Activated CD8-positive, alpha-beta memory T cell treated with anti-CD3 and anti-CD28 coated beads for 4 hours (primary cell): ENCODE measurements at places on chromosomes 4 and X.

DNA sequence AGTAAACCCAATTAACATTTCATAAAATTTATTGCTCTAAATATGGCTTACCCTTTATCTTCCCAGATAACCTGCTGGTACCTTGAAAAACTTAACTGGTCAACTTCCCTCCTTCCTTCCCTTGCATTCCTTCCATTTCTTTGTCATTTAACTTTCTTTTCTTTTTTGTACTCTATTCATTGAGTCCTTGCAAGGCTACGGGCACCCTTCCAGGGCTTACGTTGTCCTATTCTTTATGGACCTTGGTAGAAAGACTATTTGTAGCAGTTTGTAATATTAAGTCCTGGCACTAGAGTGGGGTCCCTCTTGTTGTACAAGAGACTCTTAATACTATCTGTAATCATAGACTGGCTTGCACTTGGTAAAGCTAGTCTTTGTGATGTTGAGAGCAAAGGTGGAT lies 8.0 kb upstream of the GATB start:
- no peak for DNase-seq

DNA sequence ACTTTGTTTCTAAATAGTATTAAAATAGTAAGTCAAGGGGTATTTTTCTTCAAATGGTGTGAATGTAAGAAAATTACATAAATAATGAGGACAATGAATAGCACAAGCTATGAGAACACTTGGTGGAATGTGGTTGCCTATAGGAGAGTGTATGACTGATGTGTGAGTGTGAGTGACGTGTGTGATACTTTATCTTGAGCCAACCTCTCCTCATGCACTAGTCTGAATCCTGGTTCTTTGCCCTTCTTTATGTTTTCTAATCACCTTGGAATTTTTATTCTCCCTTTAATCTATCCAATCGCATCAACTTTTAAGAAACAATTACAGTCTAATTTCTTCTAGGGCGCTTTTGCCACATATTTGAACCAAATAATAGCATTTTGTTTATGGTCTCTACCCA lies 98.2 kb downstream of the YIPF7 start:
- no peak for DNase-seq

- no peak for DNase-seq
Observed at GRCh38 chr4:76206222-76206942, 7.2 kb downstream of the SCARB2 start.

GRCh38 chr4:29131304-29131703 lies 1588.9 kb upstream of the PCDH7 start:
- no peak for DNase-seq

- DNase-seq, result no peak
Observed at GRCh38 chr4:140935254-140935653, 179.1 kb upstream of the TBC1D9 start.

GRCh38 chrX:70033348-70034051 lies 16.2 kb downstream of the AWAT2 start:
- DNase-seq, result no peak

GRCh38 chr4:82957045-82957444 lies 53.6 kb downstream of the LIN54 start:
- DNase-seq, result no peak

DNA sequence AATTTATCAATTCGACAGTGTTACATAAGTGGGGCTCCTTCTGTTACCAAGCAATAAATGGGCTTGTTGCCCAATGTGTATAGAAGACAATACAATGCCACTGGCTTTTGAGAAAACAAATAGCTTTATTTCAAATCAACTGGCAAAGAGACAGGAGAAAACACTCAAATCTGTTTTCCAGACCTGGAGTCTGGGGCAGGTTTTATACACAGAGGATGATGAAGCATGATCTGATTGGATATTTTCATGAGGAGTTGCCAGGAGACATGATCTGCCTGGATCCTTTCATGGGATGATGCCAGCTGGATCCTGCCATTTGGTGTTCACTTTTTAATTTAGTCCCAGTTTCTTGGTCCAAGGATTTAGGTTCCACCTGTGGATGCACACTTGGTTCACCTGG lies 287.9 kb downstream of the CXXC4 start:
- DNase-seq, result no peak

GRCh38 chr4:108070775-108071174 lies 81.1 kb downstream of the HADH start:
- no peak for DNase-seq

GRCh38 chr4:27018910-27019309 lies 158.3 kb downstream of the STIM2 start:
- DNase-seq, result no peak

DNA sequence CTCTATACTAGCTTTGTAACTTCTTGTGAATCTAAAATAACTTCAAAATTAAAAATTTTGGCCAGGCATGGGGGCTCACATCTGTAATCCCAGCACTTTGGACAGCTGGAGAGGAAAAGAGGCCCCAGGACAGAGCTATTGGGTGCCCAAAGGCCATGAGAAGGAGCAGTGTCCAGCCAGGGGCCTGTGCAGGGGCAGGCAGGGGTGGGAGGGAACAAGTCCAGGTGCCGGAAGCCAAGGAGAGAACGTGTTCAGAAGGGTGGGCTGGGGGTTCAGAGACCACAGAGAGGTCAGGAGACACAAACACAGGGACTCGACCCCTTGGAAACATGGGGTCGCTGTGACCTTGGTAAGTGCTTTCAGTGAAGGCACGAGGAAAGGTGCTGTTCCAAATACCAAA lies 138.9 kb downstream of the EVC2 start:
- DNase-seq, result no peak

DNA sequence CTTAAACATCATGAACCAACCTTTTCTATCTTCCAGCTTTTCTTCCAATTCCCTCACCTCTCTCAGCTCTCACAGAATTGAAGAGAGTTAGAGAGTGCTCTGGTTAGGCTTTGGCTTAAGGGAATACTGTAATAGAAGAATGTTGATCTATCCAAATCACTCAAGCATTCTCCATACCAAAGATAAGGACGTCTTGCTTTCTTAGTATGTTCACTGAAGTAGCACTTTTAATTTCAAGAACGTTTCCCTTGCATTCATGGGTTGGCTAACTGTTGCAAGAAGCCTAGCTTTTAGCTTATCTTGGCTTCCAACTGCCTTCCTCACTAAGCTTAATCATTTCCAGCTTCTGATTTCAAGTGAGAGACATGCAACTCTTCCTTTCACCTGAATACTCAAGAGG lies 43.2 kb downstream of the FANCB start:
- no peak for DNase-seq

DNA sequence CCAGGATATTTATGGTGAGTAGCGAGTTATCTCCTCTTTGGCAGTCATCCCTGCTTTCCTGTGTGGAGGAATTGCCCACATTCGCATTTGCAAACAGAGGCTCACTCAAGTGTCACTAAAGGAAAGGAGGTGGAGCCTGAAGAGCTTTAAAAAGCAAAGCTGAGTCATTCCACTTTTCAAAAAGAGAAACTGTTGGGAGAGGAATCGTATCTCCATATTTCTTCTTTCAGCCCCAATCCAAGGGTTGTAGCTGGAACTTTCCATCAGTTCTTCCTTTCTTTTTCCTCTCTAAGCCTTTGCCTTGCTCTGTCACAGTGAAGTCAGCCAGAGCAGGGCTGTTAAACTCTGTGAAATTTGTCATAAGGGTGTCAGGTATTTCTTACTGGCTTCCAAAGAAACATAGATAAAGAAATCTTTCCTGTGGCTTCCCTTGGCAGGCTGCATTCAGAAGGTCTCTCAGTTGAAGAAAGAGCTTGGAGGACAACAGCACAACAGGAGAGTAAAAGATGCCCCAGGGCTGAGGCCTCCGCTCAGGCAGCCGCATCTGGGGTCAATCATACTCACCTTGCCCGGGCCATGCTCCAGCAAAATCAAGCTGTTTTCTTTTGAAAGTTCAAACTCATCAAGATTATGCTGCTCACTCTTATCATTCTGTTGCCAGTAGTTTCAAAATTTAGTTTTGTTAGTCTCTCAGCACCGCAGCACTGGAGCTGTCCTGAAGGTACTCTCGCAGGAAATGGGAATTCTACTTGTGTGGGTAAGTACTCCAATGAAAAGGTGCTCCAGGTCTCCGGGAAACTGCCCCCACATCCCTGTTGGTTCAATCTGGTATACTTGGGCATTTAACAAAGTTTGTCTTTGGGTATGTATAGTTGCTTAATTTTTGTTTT lies at the start of gene EGF:
Gene EGF (plus strand): TSS at position 178 of the 890 bp plus-strand sequence. CDS start 453 bp downstream, at position 631.
- DNase-seq, result no peak

DNA sequence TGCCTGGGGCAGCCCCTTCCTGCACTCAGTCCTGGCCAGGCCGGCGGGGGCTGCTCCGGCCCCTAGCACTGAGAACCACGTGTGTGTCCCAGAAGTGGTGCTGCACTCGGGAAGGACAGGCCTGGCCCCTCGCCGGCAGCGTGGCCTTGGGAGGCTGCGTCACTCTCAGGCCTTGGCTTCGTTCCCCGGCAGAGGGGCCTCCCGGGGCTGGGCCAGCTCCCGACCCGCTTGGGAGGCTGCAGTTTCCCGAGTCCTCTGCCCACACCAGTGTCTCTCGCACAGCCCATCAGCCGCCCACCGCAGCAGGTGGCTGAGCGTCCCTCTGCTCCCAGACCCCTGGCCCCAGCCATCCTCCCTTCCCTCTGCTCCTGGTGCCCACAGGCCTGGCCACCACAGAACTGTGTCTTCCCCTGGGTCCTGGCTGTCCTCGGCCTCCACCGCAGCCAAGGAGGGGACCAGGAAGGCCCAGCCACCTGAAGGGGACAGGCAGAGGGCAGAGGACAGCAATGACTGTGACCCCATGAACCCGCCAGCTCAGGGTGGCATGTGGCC lies 10.9 kb upstream of the CPLX1 start:
- DNase-seq, result no peak

DNA sequence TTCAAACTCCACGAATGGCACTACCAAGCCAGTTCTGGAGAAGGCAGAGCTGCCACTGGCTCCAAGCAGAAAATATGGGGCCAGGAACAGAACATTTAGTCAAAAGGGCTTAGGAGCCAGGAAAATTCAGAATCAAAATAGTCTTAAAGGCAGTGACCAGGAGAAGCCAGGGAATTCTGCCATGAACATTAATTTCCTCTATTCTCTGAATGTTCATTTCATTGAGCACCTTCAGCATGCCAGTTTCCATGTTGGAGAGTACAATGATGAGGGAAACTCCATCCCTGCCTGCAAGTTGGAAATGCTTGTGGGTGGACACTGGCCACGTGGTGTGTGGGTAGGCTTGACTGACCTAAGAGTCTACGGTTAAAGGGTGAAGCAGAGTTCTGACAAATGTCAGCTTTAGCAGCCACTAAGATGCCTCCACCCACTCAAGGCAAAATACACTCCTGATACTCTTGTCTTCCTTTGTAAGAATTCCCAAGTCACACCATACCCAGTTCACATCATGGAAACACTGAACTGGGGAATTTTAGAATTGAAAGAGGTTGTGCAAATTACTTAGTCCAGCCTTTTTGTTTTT lies 190.1 kb upstream of the C1QTNF7 start:
- no peak for DNase-seq

DNA sequence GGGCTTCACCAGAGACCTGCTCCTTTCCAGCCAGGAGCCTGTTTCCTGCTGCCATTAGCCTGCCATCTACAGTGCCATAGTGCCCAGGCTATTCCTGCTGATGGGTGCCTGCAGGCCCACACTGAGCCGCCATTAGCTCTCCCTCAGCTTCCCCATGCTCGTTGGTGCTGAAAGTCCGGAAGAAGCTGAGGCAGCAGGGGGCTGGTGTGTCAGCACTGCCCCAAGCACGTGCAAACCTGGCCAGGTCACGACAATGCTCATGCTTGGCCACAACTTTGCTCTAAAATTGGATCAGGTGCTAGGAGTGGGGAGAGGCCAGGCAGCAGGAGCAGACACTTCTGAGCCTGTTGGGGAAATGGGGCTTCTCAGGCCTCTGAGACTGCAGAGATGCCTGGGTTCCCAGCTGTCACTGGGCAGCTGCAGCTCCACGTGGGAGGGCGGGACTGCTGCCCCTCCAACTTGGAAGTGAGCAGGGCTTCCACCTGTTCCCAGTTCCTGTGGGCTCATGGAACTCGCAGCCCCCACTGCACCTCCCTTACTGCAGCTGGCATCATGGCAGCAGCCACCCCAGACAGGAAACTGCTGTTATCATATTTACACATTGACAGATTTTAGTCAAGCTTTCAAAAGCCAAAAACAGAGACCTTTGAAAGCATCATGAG lies 913.9 kb downstream of the FSTL5 start:
- DNase-seq, result no peak

DNA sequence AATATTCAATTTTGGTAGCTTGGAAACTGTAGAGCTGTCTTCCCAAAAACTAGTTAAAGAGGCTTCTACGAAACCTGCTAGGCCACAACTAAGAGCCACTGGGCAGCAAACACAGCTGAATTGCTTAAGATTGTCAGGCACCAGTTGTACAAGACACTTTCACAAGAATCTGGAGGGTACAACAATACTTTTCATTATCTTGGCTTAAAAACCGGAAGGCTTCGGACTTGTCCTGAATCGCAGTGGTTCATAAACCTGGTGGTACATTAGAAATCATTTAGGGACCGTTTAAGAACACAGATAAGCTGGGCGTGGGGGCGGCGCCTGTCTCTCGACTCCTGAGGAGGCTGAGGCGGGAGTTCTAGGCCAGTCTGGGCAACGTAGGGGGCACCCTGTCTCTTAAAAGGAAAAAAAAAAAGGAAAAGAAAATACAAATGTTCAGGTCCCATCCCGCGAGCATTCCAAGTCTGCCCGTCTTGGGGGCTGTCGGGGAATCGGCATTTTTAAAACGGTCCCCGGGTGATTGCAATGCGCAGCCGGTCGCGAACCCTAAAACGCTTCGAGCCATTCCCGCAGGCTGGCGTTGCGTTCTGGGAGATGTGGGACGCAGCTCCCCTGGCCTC lies 763 bp downstream of the PYURF start:
- peak; percentile 2 for DNase-seq

GRCh38 chr4:73257651-73258435 lies 755 bp downstream of the ANKRD17 start:
- peak; percentile 5 for DNase-seq

- DNase-seq, result no peak
Observed at GRCh38 chr4:9703391-9703790, 78.0 kb upstream of the DRD5 start.

GRCh38 chrX:150731795-150732194 lies 38.6 kb downstream of the MTMR1 start:
- no peak for DNase-seq

DNA sequence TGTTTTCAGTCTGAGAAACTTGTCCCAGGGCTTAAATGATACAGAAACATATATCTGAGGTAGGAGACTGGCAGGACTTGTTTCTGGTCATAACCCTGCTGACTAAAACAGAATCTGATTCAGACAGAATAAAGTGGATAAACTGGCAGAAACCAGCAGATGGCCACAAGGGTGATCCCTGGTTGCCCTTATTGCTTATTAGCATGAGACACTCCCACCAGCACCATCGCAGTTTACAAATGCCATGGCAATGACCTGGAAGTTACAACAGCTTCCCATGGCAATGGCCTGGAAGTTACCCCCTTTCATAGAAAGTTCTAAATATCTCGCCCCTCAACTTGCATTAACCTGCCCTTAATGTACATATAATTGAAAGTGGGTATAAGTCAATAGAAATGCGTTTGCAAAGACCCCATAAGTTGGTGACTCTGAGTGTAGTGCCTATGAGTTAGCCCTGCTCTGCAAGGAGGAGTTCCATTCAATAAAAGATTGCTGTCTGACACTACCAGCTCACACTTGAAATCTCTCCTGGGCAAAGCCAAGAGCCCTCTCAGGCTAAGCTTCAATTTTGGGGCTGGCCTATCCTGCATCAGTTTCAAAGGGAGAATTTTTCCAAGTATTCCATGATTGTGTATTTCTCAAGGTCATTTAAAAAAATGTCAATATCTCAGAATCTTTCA lies 52.9 kb upstream of the PAGE5 start:
- no peak for DNase-seq

GRCh38 chr4:10018818-10019461 lies 2.4 kb downstream of the SLC2A9 start:
- DNase-seq, result peak; percentile 68
